SK-MEL-5 (cell line): ENCODE measurements at places on chromosomes 12 and 14. TPM values are rescaled to one million over a fixed set of nuclear protein-coding genes. Genes with fewer than 3 reads are reported as not detected.

Gene MANSC4
- total RNA-seq, result 0.37 TPM in 1 of 2 replicates, not detected in the other

Gene KRT84
- not detected in 2 replicates for total RNA-seq

- no peak for DNase-seq
Observed at GRCh38 chr12:52383331-52383730, 2.1 kb downstream of the KRT84 start.

GRCh38 chr14:22560662-22561365 is 28.2 kb downstream of the DAD1 start:
- DNase-seq, result no peak

DNA sequence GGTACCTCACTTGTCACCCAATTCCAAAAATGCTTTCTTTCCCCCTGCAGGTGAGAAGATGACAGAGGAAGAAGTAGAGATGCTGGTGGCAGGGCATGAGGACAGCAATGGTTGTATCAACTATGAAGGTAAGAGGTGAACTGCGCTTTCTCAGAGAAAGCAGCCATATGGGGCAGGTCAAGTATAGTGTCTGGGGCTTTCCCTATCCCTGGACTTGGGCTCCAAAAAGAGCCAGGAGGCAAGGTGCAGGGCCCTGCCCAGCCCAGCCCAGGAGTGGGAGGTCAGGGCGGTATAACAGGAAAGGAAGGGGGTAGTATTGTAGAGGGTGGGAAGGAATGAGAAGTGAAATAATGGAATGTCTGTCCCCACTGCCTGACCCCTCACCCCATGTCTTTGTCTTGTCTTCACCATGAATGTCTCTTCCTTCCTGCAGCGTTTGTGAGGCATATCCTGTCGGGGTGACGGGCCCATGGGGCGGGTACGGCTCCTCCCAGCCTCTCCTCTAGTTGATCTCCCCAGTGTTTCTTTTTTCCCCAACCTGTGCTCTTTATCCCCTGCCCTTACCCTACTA is 2.1 kb downstream of the MYL6 start:
- no peak for DNase-seq

GRCh38 chr14:76484355-76484754 is 108.4 kb downstream of the ESRRB start:
- peak; percentile 7 for DNase-seq
